Memory B cell (primary cell): ENCODE measurements at places on chromosomes 16 and 17.

GRCh38 chr17:81097134-81097942 is 62.4 kb downstream of the BAIAP2 start:
- DNase-seq: no peak

GRCh38 chr17:14590459-14591250 is 289.8 kb downstream of the HS3ST3B1 start:
- no peak for DNase-seq

- DNase-seq: no peak
These were observed 20.9 kb upstream of the MPRIP start for GRCh38 chr17:17021194-17021863.

DNA sequence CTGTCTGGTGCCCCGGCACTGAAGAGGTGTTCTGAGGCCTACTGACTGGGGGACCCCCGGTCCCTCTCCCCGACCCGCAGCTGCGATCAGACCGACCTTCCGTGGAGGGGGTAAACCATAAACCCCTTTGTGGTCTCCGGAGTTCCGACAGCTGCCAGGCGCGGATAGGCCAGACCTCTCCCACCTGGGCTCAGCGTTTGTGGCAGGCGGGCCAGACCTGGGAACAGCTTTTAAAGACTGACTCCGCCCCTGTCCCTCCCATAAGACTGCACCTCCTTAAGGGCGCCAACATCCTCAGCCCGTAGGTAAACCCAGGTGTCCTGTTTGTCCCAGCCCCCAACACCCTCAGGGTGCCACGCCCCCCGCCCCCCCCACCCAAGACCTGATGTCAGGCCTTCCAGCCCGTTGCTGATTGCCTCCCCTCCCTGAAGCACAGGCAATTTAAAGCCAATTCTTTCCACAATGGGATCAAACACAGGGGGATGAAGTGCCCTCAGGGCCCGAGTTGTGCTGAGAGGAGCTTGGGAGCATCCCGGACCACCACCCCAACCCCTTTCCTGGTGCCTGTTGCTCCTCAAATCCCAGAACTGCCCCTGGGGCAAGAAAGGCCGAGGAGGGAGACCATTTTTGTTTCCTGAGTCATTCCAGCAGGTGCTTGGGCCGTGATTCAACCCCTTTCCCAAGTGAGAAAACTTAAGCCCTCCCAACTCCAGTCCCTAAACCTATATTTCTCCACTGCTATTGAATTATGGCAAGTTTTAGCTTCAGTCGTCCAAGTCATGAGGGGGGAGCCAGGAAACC is at the start of gene SOX15:
Gene SOX15 (minus strand): TSS at position 204 of the 801 bp plus-strand sequence. CDS start 418 bp downstream, outside the sequence.
- no peak for DNase-seq

- no peak for DNase-seq
These were observed 4.8 kb downstream of the SLC7A5 start for GRCh38 chr16:87864331-87864989.

- no peak for DNase-seq
These were observed 120.4 kb downstream of the PARN start for GRCh38 chr16:14509675-14510132.

- no peak for DNase-seq
These were observed 45.5 kb downstream of the C16orf82 start for GRCh38 chr16:27112093-27112811.

DNA sequence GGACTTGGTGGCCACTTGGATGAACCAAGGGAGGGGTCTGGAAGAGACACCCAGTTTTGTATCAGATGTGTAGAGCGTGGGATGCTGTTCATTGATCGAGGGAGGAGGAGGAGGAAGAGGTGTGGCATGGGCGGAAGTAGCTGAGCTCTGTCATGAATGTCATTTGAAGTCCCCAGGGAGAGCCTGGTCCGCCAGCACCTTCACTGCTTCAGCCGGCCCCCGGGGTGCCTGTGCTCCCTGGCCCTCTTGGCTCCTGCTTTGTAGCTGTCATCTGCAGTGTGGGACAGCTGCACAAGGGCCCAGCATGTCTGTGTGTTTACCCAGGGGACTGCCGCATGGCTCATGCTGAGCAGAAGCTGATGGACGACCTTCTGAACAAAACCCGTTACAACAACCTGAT is 75.4 kb upstream of the RBL2 start:
- DNase-seq: peak; percentile 20

- DNase-seq: no peak
These were observed 22.5 kb upstream of the MEAK7 start for GRCh38 chr16:84526794-84527531.

- DNase-seq: no peak
These were observed 16.0 kb downstream of the MPRIP start for GRCh38 chr17:17058304-17058703.
